ENCODE measurements at places on chromosomes 1 and 21.

GRCh38 chr1:64975740-64976139 is 9.4 kb upstream of the JAK1 start:
- no peaks in the 10 kb centered on the region for H3K4me1 ChIP-seq
- no peak overlapping the region for H3K4me3 ChIP-seq
- H3K27me3 ChIP-seq, result no peaks in the 10 kb centered on the region
- H3K27ac ChIP-seq, result no peak overlapping the region
- DNase-seq, result no peak

DNA sequence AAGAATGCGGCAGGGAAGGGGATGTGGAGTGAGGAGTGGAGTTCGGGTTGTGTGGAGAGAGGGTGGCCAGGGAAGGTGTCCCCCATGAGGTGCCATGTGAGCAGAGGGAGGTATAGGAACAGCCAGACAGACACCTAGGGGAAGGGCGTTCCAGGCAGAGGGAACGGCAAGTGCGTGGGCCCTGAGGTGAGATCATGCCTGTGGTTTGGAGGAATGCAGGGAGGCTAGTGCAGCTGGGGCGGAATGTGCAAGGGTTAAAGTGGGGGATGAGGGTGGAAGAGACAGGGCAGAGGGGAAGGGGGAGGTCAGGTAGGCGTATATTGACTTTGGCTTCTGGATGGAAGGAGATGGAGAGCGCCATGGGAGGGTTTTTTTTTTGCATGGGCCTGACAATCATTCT is 31.6 kb upstream of the PADI6 start:
- no peaks in the 10 kb centered on the region for H3K27me3 ChIP-seq
- no peak for DNase-seq
- no peak overlapping the region for H3K27ac ChIP-seq

GRCh38 chr1:208803011-208803811 is 559.0 kb upstream of the PLXNA2 start:
- H3K27ac ChIP-seq, result no peak overlapping the region
- no peak for DNase-seq
- no peak overlapping the region for H3K4me3 ChIP-seq
- no peaks in the 10 kb centered on the region for H3K36me3 ChIP-seq
- H3K4me1 ChIP-seq, result no peaks in the 10 kb centered on the region

GRCh38 chr1:78040484-78041089 is 5.2 kb upstream of the GIPC2 start:
- no peaks in the 10 kb centered on the region for H3K36me3 ChIP-seq
- no peak overlapping the region for H3K27ac ChIP-seq
- H3K4me3 ChIP-seq, result no peak overlapping the region
- no peaks in the 10 kb centered on the region for H3K27me3 ChIP-seq

- H3K4me3 ChIP-seq, result no peak overlapping the region
- H3K27ac ChIP-seq, result no peak overlapping the region
- no peaks in the 10 kb centered on the region for H3K36me3 ChIP-seq
- H3K27me3 ChIP-seq, result no peaks in the 10 kb centered on the region
- DNase-seq, result no peak
Observed at GRCh38 chr1:170134521-170134920, 11.2 kb upstream of the NTMT2 start.

Data from Caco-2 (cell line).